ENCODE measurements at places on chromosomes 7 and 10.

GRCh38 chr10:71713135-71714030 is 6.2 kb downstream of the C10orf105 start:
- DNase-seq, result no peak

GRCh38 chr7:12570168-12570533 is 369 bp upstream of the SCIN start:
- no peak for DNase-seq

- DNase-seq, result no peak
Observed at GRCh38 chr7:34074421-34074820, 169.1 kb downstream of the BMPER start.

GRCh38 chr7:151851145-151851751 is 25.7 kb downstream of the PRKAG2 start:
- no peak for DNase-seq

DNA sequence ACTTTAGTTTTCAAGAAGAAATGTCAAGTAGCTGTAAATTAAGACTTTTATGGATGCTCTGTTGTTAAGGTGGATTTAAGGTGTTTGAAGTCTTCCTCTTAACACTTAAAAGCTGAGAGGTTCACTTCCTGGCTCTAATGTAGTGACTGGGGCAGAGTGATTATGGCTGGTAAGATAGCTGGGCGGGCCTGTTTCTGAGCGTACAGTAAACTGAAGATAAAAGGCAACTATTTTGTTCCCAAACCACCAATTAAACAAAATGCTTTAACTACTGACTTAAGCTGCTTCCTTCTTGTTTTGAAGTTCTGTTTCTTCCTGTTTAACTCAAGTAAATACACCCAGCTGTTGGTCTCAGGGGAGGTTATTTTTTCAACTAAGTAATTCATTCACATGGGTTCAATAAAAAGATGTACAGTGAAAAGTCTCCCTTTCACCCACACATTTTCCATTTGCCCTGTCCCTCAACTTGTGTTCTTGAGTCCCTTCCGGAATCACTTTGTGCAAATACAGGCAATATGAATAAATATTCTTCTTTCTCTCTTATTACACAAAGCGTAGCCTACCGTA is 19.3 kb downstream of the VWA2 start:
- no peak for DNase-seq

GRCh38 chr7:142668495-142668894 is 80.8 kb upstream of the PRSS1 start:
- DNase-seq, result no peak

GRCh38 chr10:30587522-30588031 is 42.0 kb downstream of the LYZL2 start:
- DNase-seq, result no peak

- no peak for DNase-seq
Observed at GRCh38 chr10:89224739-89225443, 17.8 kb upstream of the CH25H start.

- no peak for DNase-seq
Observed at GRCh38 chr7:123580406-123581161, 21.0 kb upstream of the ASB15 start.

DNA sequence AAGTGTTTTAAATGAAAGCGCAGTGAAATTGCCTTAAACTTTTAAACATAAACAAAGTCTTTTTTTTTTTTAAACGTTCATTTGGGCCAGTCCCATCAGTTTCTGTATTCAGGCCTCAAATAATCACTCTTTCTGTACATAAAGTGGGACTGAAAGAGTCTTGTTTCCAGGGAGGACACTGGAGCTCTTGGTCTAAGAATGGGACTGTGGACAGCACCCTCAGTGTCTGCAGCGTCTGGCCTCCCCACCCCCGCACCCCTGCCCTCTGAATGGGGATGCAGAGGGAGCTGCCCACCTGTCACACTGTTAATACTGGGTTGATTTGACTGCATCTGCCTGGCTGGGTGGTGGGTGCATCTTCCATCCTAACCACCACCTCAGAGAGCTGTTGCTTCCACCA is 5.2 kb downstream of the ZNF365 start:
- DNase-seq, result no peak

- no peak for DNase-seq
Observed at GRCh38 chr10:34628174-34628796, 186.8 kb downstream of the PARD3 start.

DNA sequence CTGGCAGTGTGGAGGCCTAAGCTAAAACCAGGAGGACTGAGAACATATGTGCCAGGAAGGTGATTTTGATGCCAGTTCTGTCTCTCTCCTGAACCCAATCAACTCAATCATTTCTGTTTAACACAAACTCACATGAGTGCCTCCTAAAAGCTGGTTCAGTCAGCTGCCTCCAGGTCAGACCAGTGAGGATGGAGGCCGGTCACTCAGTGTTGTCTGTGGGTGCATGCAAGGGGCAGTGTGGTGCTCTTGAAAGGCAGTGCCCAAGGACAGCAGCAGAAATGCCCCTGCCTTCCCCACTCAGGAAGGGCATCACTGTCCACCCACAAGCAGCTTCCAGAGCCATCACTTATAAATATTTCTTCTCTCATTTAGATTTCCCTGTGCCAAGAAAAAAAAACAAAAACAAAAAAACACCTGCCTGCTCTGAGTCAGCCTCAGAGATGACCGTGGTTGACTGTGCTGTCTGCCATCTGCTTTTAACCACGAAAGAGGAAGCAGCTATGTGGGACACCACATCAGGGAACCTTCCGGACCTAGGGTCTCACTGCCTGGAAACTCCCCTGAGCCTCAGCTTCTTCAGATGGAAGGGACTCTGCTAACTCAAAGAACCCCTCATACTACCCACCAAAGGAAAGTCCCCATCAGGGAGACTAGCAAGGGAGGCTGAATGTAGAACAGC is 39.1 kb downstream of the VOPP1 start:
- peak; percentile 46 for DNase-seq

DNA sequence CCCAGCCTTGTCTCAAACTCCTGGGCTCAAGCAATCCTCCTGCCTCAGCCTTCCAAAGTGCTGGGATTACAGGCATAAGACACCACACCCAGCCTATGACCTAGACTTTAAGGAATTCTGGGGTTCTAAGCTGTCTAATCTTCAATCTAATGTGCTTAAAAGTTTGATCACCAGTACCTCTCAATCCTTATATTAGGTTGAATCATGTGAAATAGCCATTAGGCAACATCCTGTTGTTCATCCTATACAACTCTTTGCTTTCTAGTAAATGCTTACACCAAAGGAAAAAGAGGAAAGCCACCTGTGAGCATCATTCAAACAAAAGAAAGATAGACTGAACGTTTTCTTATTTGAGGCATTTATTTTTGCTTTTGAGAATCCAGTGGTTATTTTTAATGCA is 56.0 kb downstream of the ATOH7 start:
- no peak for DNase-seq

GRCh38 chr10:90197766-90198165 is 496.4 kb downstream of the KIF20B start:
- DNase-seq, result no peak

DNA sequence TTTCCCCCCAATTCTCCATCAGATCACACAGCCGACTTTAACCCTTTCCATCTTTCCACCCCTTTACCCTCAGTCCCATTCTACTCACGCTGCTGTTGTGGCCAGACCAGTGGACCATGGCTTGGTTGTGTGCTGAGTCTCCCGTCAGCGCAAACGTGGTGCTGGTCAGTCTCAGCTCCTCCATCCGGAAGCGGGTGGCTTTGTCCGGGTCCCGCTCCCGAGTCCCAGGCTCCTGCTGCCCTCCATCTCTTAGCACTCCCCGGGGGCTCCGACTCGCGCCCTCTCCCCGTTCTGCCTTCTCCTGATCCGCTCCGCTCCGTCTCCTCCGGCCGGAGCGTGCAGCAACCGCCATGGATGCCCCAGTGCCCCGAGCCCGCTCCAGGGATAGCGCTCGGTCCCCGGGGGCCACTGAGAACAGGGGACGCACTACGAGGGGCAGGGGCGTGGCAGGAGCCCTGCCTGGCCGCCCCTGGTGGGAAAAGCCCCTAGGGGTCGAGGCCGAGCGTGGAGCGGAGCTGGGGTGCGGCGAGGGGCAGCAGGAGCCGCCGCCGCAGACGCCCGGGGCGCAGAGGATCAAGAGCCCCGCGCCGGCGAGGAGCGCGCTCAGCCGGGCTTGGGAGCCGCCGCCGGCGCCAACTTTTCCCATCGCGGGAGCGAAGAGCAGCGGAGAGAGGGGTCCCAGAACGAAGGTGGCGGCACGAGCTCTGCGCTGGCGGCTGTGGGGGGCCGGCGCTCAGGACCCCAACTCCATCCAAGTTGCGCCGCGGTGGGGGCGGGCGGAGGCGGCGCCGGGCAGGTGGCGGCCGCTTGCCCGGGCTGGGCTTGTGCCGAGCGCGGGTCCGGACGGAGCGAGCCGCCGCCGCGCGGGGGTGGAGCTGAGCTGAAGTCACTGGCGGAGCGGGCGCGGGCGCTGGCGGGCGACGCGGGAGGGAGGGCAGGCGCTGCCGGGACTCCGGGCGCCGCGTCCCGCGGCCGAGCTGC is at the start of gene SORCS1:
SORCS1 (minus strand) TSS at position 826 of the 981 bp plus-strand sequence.
- no peak for DNase-seq

DNA sequence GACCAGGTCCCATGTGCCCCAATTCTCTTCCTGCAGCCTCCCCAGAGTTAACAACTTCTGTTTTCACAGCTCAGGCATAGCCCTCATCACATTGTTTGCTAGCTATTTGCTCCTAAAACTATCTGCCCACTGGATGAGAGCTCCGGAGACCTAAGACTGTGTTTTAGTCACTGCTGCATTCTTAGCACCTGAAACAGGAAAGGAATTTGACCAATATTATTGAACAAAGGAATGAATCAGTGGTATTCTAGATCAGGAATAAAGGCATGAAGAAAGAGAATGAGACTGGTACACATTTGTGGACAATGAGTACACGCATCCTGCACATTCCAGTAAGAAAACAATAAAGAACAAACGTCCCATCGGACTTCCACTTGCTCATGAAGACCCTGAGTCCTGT is 54.8 kb downstream of the PPP1R17 start:
- DNase-seq, result no peak
